ENCODE measurements at places on chromosomes 2 and 18.
A peak's percentile ranks its signal among the peaks of the same experiment; 100 is the strongest.

- no peak for DNase-seq
Measured at GRCh38 chr18:62452280-62452831, 70.5 kb upstream of the ZCCHC2 start.

DNA sequence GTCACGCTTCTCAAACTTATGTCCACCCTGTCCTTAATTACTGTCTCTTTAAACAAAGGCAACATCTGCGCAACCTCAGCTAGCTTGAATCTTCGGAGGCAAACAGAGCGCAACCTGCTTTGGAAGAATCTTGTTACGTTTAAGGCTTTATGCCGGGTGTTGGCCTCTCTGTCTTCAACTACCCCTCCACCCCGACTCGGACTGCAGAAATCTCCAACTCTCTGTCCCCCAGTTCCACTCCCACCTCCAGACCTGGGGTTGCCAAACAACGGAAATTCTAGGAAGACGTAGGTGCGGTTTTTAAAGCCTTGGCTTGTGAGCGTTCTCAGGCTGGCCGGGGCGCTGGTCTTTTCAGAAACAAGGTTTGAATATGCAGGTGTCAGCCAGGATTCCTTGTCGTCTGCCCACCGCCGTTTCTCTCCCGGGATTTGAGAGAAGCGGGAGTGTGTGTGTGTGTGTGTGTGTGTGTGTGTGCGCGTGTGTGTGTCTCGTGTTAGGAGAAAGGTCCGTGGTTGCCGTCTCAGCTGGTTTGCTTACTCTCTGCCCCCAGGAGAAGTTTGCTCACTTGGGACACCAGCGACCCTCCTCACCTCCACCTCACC lies 1.1 kb upstream of the ONECUT2 start:
- no peak for DNase-seq

GRCh38 chr18:78998371-78999071 lies 18.9 kb downstream of the SALL3 start:
- no peak for DNase-seq

GRCh38 chr2:148096012-148096411 lies 75.1 kb downstream of the MBD5 start:
- no peak for DNase-seq

DNA sequence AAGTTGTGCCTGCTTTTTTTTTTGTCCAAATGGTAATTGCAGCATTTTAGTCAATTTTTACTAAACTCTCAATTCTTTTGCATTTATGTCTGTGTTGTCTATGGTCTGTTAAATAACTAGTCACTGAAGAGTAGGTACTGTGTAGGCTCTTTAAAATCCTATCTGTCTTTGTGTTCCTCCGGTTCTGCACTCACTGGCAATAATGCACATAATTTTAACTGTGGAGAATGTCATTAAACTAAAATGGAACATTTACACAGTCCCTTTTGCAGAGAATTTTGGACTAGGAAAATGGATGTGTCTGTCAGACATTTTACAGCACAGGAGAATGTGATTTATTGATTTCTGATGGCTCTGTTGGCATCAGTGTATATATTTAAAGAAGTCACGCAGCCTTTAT lies 116.6 kb downstream of the ASXL3 start:
- no peak for DNase-seq

- DNase-seq = no peak
Measured at GRCh38 chr2:143906850-143907249, 613.1 kb downstream of the ZEB2 start.

GRCh38 chr2:210195101-210195852 lies 24.1 kb upstream of the KANSL1L start:
- DNase-seq = peak; percentile 6

- no peak for DNase-seq
Measured at GRCh38 chr2:106044021-106044420, 150.1 kb downstream of the UXS1 start.

- no peak for DNase-seq
Measured at GRCh38 chr2:191318037-191318728, 73.0 kb downstream of the MYO1B start.

- no peak for DNase-seq
Measured at GRCh38 chr2:26970928-26971627, 641 bp downstream of the MAPRE3 start.

DNA sequence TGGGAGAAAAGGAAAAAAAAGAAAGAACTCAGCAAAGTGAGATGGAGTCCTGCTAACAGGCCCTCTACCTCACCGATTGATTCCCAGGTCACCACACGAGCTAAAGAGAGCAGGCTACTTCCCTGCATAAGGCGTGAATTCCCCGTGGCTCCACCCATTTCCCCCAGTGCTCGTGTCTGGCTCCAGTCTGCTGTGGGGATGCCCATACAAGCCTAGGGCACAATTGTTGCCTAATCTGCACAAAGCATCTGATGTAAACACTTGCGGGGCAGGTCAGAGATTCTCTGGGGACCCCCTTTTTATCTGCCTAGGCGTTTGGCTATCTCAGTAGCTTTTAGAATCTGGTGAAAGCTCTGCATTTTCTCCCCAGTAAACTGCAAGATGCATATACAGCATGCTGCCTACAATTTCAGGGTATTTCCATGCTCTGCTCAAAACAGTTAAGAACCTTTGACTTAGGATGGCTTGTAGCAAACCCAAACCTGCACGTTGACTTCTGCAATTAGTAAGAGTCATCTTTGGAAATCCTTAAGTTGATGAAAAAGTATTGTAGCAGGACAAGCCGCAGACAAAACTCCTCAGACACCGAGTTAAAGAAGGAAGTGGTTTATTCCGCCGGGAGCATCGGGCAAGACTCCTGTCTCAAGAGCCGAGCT lies 34.8 kb downstream of the MYO3B start:
- DNase-seq = no peak

DNA sequence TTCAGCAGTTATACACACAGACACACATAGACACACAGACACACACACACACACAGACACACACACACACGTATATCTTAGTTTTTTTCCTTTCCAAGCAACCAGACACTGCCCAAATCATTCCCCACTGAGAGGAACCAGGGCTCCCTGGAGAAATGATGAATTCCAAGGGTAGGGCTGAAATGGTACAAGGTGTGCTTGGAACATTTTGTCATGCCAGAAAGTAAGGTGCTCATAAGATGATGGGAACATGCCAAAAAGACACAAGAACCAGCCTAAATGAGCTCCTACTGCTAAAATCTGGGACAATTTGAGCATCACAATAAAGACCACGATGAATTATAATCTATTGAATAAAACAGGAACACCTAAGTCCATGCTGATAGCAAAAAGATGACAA lies 103.3 kb downstream of the MEP1B start:
- DNase-seq = no peak

GRCh38 chr2:225006730-225007129 lies 35.5 kb downstream of the DOCK10 start:
- DNase-seq = no peak

DNA sequence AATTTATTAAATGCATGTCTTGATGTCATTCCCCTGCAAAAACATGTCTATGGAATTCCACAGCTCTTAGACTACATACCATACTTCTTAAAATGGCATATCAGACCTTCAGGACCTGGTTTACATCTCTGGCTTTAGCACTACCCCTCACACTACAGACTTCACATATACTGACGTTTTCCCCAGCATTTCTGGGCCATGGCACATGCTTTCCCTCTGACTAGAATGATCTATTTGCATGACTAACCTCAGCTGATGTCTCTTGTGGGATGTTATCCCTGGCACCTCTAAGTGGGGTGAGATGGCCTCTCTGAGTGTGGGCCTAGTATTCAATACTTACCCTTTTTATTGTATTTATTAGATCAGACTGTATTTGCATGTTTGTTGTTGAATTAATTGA lies 381.6 kb downstream of the ERBB4 start:
- DNase-seq = no peak

DNA sequence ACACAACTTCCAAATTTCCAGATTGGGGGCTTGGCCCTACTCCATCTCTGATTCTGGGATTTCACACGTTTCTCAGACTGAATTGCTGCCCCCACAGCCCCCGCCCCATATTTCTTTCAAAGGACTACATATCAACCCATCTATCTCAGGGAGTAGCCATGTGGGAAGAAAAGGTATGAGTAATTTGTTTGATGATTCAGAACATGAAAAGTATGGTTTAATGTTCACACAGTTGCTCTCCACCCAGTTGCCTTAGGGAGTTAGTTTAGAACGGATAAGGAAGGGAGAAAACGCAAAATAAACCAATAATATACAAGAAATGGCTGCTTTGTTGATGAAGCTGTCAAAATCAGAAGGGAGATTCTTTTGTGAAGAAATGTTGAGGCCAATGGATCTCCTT lies 145.1 kb downstream of the PIEZO2 start:
- DNase-seq = no peak

DNA sequence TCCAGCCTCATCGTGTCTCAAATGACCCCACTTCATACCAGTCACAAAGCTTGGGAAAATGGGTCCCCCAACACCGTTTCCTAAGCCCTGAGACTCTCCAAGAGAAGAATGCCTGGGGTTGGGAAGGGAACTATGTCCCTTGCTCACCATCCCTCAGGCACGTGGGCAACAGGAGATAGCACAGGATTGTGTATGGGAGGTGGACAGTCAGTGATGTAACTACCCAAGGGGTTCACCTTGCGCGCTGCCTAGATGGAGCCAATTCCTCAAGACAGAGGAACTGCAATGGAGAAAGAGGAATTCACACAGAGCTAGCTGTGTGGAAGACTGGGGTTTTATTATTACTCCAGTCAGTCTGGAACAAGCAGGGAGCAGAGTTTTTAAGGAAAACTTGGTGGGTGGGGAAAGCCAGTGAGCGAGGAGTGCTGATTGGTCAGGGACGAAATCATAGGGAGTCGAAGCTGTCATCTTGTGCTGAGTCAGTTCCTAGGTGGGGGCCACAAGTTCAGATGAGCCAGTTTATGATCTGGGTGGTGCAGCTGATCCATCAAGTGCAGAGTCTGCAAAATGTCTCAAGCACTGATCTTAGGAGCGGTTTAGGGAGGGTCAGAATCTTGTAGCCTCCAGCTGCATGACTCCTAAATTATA lies 13.8 kb upstream of the CXCR1 start:
- no peak for DNase-seq

DNA sequence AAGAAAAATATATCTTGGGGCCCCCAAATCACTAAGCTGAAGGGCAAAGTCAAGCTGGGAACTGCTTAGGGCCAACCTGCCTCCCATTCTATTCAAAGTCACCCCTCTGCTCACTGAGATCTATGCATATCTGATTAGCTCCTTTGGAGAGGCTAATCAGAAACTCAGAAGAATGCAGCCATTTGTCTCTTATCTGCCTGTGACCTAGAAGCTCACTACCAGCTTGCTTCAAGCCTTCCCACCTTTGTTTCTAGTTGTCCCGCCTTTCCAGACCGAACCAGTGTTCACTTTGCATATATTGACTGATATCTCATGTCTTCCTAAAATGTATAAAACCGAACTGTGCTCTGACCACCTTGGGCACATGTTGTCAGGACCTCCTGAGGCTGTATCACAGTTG lies 479.4 kb downstream of the METTL4 start:
- DNase-seq = no peak

DNA sequence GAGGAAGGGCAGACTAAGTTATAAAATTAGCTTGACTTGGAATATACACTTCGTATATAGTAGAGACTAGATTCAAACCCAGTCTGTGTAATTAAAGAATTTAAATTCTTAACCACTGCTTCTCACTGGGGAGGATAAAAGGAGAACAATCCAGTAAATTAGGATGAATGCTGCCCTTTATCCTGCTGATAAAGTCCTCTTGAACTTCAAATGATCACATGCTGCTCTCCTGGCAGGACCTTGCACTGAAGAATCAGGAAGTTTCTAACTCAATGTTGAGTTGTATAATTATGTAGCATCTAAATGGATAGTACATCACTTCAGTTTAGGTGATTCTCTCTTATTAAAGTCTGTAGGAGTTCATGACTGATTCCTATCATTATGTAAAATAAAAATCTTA lies 1179.7 kb downstream of the DSC3 start:
- no peak for DNase-seq

- no peak for DNase-seq
Measured at GRCh38 chr2:147913701-147914480, 69.1 kb downstream of the ACVR2A start.

DNA sequence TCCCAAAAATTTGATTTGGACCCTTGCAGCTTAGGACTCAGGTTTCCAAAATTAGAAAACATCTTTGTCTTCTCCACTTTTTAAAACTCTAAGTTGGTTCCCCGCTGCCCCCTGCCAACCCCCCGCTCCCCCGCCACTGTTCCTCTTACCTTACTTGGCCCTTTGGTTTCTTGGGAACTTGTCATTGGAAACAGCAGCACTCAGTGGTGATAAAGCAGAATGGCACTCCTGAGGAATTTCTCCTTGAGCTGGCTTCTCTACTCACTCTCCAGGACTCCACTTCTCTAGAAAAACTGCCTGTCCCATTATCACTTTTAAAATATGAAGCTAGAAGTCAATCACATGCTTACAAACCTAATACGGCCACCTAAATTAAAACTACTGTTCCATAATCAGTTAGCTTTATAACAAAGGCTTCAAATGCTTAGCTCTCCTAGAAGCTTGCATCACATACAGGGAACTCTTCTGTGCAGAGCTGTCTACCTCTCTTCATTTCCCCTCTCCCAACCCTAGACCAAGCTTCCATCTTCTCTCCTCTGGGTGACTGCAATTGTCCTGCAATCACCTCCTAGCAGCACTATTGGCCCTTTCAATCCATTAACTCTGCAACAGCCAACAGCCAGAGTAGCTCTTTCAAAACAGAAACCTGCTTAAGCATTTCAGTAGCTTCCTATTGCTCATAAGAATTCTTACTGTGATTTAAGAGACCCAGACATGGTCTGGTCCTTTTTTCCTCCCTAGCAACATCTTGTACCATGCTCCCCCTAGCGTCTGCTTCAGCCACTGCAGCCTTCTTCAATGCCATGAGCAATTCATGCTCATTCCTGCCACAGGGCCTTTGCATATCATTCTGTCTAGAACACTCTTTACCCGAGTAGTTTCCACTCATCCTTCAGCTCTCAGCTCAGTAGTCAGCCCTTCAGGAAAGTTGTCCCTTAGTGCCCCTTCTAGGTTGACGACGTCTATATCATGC lies 15.2 kb upstream of the PLEKHM3 start:
- DNase-seq = peak; percentile 3

DNA sequence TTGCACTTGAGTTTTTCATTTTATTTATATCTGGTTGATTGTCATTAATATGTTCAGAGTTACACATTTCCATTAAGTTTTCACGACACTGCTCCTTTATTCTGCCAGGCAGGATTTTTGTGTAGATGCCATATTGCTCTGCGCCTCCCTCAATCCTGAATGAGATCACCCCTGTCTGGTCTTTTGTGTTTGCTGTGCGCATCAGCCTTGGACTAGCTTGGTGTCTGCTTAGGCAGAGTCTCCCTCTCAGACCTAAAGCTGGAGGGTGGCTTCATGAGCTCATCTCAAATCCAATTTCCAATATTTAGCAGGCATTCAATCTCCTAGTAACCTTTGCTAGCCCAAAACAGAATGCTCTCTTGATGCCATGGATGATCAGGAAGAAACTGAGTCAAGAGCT lies 137.4 kb downstream of the SMAD7 start:
- DNase-seq = no peak

DNA sequence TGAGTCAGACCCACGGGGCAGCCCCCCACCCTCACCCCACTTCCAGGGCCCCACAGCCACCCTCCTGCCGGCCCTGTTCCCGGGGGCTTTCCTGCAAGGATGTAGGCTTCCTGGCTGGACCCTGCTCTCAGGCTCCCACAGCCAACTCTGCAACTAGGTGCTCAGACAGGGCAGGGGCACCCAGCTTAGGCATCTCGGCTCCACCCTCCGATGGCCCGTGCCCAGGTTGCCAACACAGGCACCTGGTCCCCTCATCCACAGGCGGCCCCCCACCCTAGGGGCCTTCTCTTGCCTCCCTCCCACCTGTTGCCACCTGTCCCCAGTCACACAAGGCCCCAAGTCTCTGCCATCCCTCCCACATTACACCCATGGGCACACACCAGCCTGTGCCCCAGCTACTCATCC lies 34.6 kb downstream of the HS6ST1 start:
- DNase-seq = no peak

All from NCI-H1092 (cell line).